Islet precursor cell (in vitro differentiated cells): ENCODE measurements at places on chromosomes 7 and 10.

- peak; percentile 27 for DNase-seq
These were observed 24.7 kb upstream of the MTPAP start for GRCh38 chr10:30373596-30374327.

DNA sequence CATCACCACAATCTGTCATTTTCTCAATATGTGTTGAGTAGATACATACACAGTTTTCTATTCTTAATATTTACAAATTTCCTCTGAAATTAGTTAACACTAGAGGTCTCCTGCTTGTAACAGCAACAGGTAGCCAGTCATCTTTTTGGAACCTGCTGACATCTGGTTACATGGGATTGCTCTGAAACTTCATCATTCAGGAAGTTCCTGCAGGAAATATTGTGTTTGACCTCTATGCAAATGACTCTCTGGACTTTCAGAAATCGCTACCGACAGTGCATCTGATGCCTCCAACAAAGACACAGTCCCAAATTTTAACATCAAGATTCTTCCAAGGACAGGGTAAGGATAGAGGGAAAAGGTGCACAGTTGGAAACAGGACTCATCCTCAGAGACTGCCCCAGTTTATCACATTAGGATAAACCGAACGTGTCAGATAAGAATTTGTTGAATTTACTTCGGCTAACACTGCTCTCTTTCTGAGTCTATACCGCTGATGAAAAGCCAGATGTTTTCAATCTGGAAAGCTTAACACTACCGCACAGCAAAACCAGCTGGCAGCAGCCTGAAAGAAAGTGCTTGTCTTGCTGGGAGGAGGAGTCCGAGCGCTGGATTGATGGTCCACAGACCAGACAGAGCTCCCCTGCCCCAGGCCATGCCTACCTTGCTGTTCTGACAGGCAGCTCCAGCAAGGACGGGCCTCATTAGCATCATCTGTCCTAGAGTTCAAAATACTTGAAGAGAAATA lies 633.4 kb downstream of the PARD3 start:
- DNase-seq: peak; percentile 88

GRCh38 chr7:36023033-36023560 lies 130.0 kb upstream of the EEPD1 start:
- peak; percentile 18 for DNase-seq

DNA sequence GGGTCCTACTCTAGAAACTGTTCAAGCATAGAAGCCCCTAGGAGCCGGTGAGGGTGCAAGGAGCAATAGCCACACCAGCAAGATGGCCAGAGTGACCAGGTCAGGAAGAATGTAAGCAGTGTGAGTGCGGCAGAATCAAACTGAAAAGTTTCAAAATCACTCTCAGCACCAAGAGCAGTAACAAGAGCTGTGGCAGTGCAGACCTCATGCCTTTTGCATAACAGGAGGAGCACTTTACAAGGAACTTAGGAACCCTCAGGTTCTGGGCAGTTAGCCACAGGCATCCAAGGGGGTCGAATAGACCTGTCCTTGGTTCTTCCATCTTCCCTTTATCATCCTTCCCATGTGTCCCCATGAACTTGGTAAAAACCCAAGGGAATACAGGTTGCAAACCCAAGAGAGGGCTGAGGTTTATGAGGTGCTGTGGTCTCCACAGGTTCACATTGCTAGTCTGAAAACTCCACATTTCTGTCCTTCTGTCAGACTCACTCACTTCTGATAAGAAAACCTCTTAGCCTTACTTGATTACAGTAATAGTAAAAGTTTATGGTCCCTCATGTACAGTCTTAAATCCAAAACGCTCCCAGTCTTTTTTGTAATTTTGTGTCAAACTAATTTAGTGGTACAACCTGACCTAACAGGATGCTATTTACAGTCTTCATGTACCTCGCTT lies 78.4 kb downstream of the PON1 start:
- peak; percentile 56 for DNase-seq

- no peak for DNase-seq
These were observed 53.7 kb downstream of the GOLGA7B start for GRCh38 chr10:97903128-97904017.

GRCh38 chr7:25549271-25549921 lies 321.1 kb upstream of the NPVF start:
- DNase-seq: no peak

GRCh38 chr7:149773446-149774236 lies at the start of gene ZNF467:
Gene ZNF467 (minus strand): TSS chr7:149773588. CDS start chr7:149771032, 2,556 bp downstream.
- no peak for DNase-seq

GRCh38 chr7:672891-673290 lies 53.6 kb upstream of the DNAAF5 start:
- DNase-seq: no peak

DNA sequence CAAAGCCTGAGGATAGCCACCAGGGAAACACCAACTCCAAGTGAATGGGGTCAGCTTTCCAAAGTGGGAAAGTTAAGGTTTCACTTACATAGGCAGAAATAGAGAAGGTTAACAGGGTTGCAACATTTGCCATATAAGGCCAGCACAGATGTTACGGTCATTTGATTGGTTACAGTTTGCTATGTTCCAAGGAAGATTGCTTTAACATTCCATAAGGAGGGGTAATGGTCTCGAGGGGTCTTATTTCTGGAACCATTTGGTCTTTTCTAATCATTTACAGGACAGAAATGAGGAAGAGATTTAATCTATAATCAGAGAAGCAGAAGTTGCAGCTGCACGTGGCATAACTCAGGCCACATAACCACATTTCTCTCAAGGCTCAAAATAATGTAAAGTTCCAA lies 679.4 kb upstream of the C7orf33 start:
- no peak for DNase-seq
